ENCODE measurements at places on chromosomes 4 and X.

DNA sequence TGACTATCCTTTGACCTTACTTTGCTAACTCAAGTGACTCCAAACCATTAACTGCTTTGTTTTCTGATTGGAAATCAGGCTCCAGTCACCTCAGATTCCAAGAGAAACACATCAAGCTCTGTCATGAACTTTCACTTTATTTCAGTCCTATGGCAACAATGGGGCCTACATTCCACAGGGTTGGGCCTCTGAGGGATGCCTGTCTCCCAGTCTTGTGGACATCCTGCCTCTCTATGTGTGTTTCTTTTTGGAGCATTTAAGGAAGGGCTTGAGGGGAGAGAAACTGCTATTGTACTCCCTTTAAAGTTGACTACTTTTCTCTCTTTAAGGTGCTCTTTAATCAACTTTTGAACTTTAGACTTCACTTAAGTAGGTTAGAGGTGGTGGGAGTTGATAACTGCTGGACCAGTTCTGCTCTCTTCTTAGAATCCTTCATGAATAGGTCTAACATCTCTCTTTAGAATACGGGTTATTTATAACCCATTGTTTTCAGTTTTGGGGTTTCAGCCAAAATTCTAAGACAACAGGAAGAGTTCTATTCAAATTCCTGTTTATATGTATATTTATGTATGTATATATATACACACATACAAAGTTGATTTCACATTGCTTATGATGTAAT, 274.3 kb upstream of the NR3C2 start:
- DNase-seq = no peak

DNA sequence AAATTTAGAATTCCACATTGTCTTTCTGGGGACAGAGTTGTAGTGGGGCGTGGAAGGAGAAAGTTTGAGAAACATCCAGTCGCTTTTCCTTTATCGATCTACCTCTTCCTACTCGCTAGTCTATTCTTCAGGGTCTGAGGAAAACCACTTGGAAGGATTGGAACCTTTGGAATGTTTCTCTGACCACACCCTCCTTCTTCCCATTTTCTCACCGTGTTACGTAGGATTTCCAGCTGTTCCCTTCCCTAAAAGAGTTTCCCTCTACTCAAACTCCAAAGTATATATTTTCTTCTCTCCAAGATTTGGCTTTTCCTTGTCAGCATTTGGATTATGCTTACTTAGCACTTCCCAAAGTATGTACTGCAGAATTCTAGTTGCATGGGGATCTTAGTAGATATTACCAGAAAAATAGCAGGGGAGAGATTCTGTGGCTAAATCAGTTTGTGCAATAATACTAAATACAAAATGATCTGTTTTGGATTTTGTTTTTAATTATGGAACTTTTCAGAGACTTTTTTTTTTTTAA, 4.9 kb downstream of the ENPEP start:
- DNase-seq = no peak

DNA sequence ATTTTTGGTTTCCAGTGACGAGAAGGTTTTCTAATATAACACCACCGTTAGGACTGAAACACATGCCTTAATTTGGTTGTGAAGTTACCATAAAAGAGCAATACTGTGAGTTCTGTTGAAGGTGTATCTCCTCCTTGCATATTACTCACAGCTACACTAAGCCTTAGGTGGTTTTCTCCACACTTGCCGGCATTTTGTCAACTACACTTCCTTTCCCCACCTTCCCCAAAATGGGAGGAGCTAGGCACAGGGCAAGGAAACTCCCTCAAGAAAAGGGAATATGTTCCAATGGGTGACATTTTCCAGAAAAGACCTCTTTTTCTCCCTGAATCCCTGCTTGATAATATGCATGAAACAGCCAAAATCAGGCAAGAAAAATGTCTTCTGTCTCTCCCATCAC, 44.8 kb downstream of the RELL1 start:
- no peak for DNase-seq

DNA sequence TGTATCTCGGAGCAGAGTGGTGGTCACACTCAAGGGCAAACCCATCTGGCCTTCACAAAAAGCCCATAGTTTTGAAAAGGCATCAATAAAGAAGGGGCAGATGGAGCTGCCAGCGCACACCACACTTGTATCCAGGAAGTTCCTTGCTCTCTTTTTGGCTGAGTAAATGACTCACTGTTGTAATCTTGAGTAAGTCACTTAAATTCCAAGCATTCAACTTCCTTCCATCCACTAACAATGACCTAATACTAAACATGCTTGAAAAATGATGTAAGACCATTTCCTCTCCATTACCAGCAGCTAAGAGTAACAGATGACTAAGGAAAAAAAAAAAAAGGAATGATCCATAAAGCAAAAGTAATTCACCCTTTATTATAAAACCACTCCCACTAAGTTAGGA, 32.4 kb upstream of the MYOZ2 start:
- no peak for DNase-seq

DNA sequence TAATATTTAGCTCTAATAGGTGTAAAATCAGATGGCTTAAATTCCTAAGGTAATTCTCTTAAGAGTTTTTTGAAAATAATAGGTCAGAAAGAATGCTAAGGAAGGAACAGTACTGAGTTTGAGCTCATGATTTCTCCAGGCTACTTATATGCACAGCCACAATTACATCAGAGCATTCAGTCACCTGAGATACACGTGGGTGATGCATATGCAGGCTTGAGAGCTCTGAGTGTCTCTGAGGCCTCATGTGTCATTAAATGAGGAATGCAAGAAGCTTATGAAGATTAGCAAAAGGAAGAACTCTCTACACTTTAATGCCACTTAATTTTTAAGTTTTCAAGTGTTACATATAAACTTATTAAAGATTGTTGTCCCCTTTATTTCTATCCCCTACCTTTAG, 124.0 kb upstream of the STIM2 start:
- no peak for DNase-seq

DNA sequence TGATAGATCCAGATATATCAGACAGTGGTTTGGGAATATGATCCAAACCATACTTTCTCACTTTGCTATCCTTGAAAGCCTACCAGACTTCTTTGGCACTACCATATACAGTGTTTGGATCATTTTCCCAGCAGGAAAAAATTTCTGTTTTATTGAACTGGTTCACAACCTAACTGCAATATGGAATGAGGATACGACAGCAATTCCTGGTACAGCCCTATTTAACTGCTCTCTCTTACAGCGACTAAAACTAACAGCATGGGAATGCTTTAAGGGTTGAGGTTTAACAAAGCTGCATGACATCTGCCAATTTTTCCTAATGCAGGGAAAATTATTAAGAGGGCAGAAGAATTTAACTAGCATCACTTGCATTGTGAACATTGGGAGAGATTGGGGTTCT, 47.3 kb downstream of the RS1 start:
- DNase-seq = no peak

GRCh38 chr4:77145842-77146185, 11.2 kb upstream of the CCNG2 start:
- DNase-seq = no peak

GRCh38 chrX:121858867-121859647, 811.6 kb downstream of the GLUD2 start:
- no peak for DNase-seq

- no peak for DNase-seq
Measured at GRCh38 chr4:56149591-56149990, 200.8 kb downstream of the CEP135 start.

DNA sequence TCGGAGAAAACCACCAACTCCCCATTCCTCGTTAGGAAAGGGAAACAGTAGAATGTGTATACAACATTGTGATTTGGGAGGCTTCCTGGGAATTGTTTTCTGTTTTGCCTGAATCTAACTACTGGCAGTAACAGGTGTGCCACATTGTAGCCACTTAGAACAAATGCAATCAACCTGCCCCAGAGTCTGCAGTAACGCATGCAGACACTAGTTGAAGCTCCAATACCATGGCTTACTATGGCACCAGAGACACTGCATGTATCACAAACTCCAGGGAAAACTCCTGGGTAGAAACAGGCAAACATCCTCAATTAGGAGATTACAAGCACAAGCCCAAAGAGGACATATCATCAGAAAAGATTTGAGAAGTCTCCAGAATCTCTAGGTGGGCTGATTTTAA, 154.2 kb upstream of the NEIL3 start:
- no peak for DNase-seq

GRCh38 chrX:1162119-1162916, 50.1 kb downstream of the CRLF2 start:
- DNase-seq = no peak

GRCh38 chrX:4322916-4323315, 609.5 kb upstream of the PRKX start:
- DNase-seq = no peak

Measured in stimulated activated CD4-positive, alpha-beta T cell treated with anti-CD3 and anti-CD28 coated beads, TNF-alpha, amount 100 ng/mL, for 1 hour (primary cell).